ENCODE measurements at places on chromosomes 4 and X. TPM values are rescaled to one million over a fixed set of nuclear protein-coding genes. Genes with fewer than 3 reads are reported as not detected.

- no peak for DNase-seq
Observed at GRCh38 chr4:70914631-70915030, 12.5 kb downstream of the MOB1B start.

ZC4H2 gene
- polyA plus RNA-seq = 4.8 TPM

DNA sequence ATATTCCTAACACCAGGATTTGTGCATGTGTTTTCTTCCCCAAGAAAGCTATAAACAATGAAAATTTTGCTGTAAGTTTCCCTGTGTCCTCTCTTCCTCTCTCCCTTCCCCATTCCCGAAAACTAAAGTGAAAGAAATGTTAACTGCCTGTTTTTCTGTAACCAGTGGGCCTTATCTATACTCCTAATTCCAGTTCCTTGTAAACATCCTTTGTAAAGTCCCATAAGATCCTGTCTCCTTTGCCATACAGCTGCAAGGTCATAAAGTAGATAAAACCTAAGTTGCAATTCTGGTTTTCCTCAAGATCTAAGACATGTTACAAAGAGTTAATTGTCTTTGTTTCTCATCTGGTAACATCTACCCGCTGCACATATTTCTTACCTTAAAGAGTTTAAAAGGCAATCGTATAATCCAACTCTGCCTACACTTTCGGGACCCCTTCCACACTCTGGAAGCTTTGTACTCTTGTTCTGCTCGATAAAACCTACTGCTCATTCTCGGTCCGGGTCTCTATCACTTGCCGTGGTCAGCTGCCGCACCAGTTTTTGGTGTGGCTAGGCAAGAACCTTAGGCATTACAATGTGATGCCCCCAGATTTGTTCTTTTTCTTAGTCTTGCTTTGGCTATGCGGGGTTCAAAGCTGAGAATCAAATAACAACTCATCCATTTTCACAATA, 20.5 kb downstream of the UGT2B7 start:
- DNase-seq = no peak

CC2D2A gene
- polyA plus RNA-seq = 2.6 TPM

SRPK3 gene
- 0.03 TPM for polyA plus RNA-seq

DNA sequence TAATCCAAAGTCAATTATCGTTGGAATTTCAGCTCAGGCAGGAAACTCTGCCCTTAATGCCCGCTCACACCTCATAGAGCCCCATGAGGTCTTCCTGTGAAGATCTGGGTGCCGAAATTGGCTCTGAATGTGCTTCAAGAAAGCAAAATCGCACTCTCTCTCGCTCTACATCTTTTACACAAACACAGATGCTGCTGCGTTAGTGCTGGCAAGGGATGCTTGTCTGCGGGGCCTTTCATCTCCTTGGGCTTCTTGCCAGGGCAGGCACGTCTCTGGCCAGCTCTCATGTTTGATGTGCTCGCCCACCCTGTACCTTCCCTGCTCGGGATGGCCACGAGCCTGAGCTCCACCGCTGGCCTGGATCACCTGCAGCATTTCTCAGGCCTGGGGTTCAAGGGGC, 66.5 kb downstream of the CLCN4 start:
- no peak for DNase-seq

CT55 gene
- polyA plus RNA-seq = not detected

GRCh38 chrX:28487818-28488217, 99.4 kb upstream of the IL1RAPL1 start:
- no peak for DNase-seq

DNA sequence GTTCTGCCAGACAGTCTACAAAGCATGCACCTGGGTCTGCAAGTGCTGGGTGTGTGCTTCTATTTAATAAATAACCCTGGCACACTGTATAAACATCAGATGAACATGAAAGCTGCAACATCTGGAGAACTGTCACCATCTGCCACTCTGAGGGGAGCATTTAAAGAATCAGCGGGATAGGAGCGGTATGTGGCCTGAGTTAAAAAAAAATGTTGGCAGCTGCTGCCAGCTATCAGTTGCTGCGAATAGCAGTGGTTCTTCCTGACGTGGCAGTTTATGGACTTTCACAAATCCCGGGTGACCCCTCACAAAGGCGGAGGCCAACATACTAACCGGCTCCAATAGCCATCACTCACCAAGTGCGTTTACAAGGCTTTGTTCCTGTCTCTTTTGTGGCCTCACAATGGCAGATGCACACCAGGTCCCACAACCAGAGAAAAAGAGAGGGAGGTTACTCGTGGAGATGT, 95.1 kb downstream of the RASL11B start:
- no peak for DNase-seq

- no peak for DNase-seq
Observed at GRCh38 chrX:130347321-130347720, 7.6 kb downstream of the SLC25A14 start.

DNA sequence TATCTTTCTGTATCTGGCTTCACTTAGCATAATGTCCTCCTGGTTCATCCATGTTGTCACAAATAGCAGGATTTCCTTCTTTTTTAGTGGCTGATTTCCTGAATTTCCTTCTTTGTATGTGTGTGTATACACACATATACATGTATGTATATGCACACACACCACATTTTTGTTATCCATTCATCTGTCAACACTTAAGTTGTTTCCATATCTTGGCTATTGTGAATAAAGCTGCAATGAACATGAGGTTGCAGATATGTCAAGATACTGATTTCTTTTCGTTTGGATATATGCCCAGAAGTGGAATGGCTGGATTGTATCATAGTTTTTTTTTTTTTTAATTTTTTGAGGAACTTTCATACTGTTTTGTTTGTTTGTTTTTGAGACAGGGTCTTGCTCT, 76.2 kb downstream of the WNK3 start:
- no peak for DNase-seq

FMR1NB gene
- 0.33 TPM for polyA plus RNA-seq

DNA sequence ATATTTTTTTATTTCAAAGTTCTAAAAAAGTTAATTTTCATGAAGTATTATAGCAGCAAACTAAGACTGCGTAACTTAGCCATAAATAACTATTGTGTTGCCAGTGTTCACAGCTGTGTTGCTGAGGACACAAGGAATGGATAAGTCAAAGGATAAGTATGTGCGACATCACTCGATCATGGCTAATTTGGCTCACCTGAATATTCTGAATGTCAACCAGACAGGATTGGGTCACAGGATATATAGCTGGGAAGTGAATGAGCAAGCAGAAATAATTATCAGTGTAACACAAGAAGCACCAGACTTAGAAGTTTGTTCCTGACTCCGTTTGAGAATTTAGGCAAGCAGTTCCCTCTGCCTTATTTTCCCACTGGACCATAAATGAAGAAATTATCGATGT, 33.9 kb downstream of the PRDM8 start:
- no peak for DNase-seq

DNA sequence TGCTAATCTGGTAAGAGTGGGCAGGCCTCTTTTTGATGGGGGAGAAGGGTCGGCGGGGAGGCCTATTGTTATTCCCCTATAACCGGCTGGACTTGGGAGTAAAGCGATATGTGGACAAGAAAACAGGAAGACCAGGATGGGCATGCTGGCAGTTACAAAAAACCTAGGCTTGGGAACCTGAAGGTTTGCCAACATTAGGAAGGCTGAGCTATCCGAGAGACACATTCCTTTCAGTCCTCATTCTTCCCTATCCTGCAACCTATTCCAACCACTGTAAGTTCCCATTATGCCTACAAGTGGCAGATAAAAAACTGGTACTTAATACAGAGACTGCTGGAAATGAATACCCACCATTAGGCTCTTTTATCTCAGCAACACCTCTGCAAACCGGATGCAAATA, 32.4 kb upstream of the CT47C1 start:
- no peak for DNase-seq

HEPH gene
- polyA plus RNA-seq = 0.83 TPM

DNA sequence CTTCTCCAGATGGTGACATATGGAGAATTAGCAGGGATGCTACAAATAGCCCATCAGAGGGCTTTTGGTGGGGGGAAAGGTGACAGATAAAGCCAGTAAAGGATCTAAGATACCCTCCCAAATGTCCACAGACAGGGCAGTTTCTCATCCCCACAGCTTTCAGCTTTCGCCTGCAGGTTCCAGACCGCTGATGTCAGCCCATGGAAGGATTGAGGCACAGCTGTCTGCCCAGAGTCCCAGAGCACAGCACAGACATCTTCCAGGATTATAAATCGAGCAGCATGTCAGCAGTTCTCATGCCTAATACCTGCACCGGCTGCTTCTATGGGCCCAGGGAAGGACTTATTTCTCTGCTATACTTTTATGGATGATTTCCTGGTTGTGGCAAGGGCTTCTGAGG, 96.7 kb upstream of the MXRA5 start:
- DNase-seq = no peak
